H9 (cell line): ENCODE measurements at places on chromosomes 7 and 10.

DNA sequence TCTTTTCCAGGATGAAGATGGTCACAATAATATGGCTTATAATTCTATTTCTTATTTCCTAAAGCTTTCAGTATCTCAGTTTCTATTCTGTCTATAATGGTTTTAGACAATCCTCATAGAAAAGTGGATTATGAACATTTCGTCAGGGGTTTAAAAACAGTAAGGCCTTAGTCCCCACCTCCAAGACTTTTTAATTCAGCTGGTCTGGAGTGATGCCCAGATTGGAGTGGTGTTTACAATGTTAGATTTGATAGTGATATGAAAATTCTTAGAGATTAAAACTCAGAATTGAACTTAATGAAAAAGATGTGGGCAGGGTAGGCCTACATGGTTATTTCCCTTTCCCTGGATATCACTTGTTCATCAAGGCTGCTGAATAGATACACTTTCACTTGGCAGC is 1238.3 kb downstream of the SORCS3 start:
- DNase-seq = no peak

GRCh38 chr7:81507221-81507620 is 262.6 kb downstream of the HGF start:
- no peak for DNase-seq

DNA sequence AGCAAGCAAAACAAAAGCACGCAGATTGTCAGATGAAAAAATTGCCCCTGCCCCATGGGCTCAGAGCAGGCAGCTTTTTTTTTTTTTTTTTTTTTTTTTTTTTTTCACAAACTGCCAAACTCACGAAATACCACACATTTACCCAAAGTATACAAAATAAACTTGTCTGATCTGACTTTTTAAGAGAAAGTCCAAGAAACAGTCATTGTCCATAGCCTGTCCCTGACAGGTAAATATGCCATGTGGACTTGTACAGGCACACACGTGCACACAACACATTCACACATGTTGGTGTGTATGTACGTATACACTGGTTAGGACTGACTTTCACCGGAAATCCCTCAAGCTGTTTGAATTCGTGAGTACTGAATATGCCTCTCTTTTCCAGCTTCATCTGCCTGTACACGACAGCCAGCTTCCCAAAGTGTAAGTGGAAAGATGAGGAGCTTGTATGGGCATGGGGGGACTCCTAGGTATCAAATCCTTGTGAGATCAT is 929 bp upstream of the HGF start:
- DNase-seq = no peak

DNA sequence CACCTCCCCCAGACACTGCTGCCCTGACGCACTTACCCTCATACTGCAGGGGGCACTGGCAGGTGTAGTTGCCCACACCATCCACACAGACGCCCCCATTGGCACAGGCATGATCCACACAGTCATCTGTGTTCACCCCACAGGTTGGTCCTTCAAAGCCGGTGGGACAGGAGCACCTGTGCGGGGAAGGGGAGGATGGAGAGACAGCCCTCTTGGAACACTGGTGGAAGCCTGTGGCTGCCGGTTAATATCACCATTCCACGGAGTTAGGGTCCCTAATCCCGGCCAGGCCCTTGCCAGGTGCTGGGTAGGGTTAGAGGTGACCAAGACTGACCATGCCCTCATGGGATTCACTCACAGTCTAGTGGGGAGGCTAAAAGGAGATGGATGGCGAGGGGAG is 171.8 kb downstream of the SLIT1 start:
- DNase-seq = peak; percentile 26

DNA sequence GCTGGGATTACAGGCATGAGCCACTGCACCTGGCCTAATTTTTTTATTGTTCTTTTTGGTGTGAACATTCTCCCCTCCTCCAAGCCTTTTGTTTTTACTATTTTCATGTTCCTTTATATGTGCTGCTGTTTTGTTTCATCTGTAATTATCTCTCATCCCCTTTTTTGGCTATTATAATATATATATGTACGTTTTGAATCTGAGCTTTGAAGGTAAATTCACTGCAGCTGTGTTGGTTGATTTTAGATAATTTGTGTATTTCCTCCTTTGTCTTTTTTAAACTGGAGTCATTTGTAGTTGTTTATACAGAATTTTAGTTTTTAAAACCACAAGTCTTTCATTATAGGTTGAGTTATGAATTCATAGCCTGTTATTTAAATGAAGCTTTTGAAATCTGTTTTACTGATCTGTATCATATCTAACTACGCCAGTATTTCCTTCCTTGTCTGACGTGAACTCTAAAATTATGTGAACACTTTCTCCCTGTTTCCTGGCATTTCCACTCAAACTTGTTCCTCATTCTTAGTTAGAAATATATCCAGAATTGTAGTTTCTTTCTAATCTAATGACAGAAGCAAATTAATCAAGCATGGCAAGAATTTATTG is 54.9 kb downstream of the PTEN start:
- no peak for DNase-seq

DNA sequence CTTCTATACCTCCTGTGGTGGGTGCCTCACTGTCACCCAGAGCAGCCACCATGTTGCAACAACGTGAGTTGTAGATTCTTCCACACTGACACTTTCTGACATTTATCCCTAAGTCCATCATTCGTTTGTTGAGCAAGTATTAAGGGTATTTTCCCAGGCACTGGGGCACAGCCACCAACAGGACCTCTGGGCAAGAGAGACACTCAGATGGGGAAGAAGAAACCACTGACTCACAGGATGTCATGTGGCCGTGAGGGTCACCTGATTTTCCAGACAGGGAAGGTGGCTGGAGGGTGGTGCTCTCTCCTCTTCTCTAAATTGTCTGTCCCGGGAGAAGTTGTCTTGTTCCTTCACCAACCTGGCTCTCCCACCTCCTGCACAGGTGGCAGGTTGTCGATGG is 51.7 kb upstream of the PPIF start:
- DNase-seq = no peak

DNA sequence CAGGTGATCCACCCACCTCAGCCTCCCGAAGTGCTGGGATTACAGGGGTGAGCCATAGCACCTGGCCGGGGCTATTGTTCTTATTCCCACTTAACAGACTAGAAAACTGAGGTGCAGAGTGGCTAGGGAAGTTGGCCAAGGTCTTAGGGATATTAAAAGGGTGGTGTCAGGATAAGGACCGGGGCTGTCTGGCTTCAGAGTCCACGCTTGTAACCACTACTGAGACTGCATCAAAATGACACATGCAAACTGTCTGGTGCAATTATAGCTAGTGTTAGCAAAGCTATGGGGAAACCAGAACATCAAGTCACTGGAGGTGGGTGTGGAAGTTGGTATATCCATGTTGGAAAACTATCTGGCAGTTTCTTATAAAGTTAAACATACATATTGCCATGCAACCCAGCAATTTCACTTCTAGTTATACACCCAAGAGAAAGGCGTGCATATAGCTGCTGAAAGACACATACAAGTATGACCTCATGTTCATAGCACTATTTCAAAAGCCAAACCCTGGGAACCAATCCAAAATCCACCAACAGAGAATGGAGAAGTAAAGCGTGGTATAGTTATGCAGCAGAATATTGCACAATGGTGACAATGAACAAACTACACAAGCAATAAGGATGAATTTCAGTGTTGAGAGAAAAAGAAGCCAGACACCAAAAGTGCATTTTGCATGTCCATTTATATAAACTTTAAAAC is 33.9 kb upstream of the EEPD1 start:
- no peak for DNase-seq

- no peak for DNase-seq
These were observed 501.6 kb downstream of the PTPRN2 start for GRCh38 chr7:158085741-158086695.

GRCh38 chr7:121081327-121081936 is 92.9 kb downstream of the CPED1 start:
- no peak for DNase-seq

DNA sequence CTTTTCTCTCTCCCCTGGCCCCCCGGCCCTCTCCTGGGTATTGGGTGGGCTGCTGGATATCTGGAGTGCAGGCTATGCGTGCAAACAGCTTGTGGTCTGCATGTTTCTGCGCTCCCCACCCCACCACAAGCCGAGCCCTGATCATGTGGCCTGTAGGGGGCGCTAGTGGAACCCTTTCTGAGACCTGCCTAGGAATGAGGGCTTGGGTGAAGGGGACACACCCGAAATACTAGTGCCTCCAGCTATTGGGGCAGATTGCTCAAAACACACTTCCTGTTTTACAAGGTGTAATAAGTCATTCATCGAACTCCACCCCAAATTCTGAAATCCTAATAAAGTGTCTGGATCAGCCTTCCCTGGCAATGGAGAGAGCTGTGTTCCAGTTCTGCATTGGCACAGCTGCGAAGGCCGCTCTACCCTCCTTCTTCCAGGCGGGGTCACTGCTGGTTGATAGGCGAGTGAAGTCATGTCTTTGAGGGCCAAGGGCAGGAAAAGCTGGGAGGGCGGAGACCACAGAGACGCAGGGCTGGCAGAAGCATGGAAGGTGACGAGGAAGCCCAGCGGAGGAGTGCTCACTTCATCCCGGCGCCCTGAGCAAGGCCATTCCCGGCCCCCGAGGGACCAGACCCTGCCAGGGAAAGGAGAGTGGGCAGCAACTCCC is 19.8 kb upstream of the PRRT4 start:
- DNase-seq = peak; percentile 85

GRCh38 chr10:70481831-70482530 is 3.4 kb downstream of the PALD1 start:
- DNase-seq = no peak

- DNase-seq = no peak
These were observed 910.3 kb downstream of the LRMDA start for GRCh38 chr10:76341740-76342139.

DNA sequence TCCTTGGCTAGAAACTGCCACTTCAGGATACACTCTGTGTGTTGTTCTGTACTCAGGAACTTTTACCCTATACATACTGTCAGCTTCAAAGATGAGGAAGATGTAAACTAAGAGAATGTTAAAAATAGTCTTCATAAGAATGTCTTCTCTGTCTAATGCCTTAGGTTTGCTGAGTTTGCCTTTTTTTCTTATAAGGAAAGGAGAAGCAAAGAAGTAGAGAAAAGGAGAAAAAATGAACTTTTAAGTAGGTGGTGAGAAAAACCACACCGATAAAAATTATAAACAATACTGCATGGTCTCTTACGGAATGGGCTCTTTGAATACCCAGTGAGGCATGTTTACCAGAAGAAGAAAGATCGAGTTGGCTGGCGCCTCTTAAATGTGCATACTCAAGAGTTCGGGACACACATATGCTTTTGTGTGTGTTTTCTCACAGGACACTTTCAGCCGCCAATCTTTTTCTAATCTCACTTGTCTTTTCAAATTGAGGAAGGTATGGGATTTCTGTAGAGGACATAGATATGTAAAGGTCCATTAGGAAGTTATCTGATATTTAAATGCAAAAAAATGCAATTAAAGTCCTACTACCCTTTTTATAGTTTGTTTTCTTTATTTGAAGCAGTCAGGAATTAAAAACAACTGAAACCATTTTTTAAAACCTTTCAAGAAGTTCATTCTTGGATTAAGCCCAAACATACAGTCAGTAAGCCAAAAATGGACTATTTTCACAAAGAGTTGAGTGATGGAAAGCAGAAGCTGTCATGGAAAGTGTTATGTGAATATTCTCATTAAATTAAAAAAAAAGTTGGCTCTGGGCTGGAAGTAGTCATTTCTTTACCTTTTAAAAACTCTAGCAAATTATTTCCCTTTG is 100.6 kb upstream of the MDFIC start:
- DNase-seq = no peak

DNA sequence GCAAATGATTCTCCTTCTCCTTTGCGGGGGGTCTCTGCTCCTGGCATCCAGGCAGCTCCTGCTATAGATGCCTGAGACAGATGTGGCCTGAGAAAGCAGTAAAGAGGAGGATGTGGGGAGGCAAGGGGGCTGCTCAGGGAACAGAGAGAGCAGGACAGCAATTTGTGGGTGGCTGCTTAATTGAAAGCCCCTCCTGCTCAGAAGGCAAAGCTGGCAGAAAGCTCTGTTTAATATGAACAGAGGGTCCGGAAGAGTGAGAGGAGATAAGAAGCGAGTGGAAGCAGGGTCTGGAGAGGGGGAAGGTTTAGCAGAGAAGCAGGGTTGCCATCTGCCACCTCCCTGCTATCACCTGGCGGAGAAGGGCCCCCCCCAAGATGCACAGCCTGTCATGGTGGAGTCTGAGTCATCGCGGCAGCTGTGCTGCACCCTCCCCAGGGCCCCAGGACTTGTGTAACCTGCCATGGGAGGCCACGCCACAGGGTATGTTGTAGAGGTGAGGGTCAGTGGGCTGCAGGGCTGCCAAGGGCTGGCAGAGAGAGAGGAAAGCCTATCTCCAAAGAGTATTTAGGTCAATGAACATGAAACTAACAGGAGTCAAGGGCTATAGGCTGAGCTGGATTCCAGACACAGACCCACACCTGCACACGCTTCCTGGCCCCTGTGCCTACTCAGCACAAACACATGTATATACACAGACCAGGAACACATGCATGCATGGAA is 1109.8 kb upstream of the AUTS2 start:
- no peak for DNase-seq

DNA sequence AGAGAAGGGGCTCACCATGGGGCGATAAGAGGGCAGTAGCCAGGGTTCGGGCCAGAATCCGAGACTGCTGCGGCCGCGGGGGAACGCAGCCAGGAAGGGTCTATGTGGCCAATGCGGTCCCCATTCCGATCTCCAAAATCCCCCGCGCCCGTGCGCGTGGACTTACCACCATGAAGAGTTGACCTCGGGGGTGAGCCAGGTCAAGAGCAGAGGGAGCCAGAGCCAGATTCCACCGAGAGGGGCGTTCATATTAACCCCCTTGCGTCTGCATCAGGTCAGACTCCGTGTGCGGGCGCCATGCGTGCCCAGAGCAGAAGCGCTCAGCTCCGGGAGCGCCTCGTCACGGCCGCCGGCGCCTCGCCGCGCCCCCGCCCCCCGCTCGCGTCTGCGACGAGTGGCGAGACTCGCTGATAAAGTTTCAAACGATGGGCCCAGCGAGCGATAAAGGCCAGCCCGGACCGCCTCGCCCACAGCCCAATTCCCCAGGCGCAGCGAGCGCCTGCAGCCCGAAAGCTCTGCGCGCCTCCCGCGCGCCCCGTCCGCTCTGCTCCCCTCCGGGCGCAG is at the start of gene WNT2:
WNT2 (minus strand) TSS at position 318 of the 564 bp plus-strand sequence; CDS start at position 249, 69 bp downstream.
- DNase-seq = peak; percentile 29

- no peak for DNase-seq
These were observed 32.6 kb upstream of the CHCHD3 start for GRCh38 chr7:133114519-133114918.

DNA sequence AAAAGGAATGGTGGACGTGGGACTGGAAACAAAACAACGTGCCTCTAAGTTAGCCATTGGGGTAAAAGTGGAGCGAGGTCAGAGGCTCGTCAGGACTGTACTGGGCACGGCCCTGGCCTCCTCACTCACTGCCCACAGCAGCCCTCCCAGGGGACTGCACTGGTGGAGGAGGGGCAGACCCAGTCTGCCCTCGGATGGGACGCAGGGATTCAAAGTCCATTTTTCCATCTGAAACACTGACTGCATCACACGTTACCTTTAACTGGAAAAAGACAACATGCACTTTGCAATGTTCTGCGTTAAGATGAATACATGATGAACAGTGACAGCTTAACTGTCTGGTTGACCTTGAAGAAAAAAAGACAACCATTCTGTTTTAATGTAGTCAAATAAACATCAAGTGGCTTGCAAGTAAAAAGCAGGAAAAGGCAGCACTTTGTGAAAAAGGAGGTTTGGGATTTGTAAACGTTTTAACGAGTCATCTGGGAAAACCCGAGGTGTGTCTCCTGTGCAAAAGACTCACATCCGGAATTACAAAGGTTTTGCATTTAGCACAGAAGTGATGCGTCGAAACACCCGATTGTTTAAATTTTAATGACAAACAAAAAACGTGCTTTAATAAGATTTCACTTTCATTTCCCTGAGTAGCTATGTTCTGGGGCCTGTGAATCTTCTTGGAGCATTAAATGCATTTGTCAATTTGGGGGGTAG is 18.8 kb downstream of the KLF6 start:
- DNase-seq = no peak

GRCh38 chr10:113612154-113612553 is 51.7 kb downstream of the NRAP start:
- DNase-seq = no peak
